Posterior cingulate gyrus (tissue), 11 donors: ENCODE measurements at places on chromosomes 7 and 10.

DNA sequence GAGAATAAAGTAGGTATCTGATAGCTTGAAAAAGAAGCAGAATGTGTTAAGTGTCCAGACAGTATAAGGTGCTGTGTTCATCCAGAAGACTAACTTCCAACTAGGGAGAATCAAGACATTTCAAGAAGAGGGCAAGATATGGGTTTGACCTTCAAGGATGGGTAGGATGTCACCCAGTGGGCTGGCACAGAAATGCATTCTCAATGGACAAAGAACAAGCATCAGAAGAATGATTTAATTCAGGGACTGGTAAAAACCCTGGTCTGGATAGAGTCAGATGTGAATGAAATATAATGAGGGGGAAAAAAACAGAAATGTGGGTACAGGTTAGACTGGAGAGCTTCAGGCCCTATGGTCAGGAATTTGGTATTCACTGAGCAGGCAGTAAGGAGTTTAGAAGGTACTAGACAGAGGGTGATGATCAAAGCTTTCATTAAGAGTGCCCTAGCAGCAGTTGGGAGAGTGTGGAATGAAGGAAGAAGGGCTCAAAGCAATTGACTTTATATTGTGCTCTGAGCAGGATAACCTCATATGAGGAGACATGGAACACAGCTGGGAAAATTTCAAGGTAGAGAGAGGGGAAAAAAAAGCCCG lies 180.7 kb upstream of the ANK3 start:
- no peak for DNase-seq

- no peak for DNase-seq
These were observed 31.1 kb upstream of the TOMM7 start for GRCh38 chr7:22853674-22854157.

DNA sequence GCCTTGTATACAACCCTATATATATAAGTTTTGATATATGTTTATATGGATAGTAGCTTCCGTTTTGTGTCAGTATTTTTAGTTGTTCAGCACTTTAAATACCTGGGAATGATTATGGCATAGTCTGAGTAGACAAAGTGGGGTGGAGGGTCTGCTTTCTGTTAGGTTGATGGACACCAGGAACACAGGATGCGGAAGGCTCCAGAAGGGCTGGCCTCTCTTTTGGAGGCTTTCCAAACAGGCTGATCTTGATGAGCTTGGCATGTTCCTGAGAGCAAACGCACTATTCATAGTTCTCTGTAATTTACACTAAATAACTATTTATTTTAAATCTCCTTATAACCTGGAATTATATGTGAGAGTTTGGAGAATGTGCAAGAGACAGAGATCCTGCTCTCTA lies 12.7 kb downstream of the AKR1E2 start:
- no peak for DNase-seq

DNA sequence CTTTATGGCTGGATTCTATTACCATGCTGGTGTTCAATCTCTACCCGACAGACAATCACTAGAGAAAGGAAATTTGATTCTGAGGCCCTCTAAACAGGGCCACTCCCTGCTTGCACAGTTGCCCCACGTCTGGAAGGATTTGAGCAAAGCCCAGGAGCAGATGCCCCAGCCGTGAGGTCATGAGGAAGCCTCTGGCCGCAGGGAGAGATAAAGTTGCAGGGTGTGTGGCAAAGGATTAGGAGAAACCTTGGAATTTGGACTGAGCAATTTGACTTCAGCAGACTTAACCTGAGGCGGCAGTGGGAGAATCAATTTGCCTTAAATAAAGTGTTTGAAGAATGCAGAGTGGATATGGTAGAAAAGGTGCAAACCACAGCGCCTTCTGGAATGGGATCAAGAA lies 40.2 kb upstream of the KLF6 start:
- DNase-seq: no peak

DNA sequence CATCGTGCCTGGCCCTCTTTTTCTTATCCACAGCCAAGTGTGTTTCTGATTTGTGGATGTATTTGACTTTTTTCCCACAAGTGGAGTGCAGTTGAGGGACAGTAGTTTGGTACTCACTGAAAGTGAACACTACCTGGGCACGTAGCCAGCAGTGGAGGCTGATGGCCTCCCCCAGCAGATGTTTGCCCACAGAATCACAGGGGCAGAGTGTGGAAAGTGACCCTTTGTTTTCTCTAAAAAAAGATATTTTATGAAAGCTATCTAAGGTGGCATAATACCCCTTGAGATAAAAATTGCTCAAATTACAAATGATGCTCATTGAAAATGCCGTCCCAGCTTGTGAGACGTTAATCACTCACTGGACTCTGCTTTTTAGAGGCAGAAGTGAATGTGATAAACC lies 29.1 kb downstream of the WDR37 start:
- peak; percentile 45 for DNase-seq

DNA sequence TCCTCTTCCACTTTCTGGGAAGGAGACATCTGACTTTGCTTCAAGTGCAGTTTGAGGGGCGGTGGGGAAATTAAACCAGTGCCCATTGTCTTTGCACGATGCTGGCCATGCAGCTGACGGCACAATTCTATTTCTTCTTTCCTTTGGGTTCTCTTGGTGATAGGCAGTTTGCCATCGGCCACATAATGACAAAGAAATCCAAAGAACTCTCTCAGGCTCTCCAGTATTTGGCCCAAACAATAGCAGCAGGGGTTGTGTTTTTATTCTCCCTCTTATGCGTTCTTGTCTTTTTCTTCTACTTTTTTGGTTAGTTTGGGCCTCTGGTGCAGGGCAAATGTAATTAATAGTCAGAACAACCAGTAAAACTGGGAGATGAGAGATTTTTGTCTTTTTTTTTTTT lies 147.0 kb downstream of the EMX2 start:
- DNase-seq: no peak

- DNase-seq: no peak
These were observed 227.7 kb upstream of the SEMA3E start for GRCh38 chr7:83876593-83876992.

- DNase-seq: no peak
These were observed 130.9 kb upstream of the ADCY1 start for GRCh38 chr7:45443263-45443662.

GRCh38 chr7:39451901-39452300 lies 114.3 kb upstream of the YAE1 start:
- DNase-seq: no peak

DNA sequence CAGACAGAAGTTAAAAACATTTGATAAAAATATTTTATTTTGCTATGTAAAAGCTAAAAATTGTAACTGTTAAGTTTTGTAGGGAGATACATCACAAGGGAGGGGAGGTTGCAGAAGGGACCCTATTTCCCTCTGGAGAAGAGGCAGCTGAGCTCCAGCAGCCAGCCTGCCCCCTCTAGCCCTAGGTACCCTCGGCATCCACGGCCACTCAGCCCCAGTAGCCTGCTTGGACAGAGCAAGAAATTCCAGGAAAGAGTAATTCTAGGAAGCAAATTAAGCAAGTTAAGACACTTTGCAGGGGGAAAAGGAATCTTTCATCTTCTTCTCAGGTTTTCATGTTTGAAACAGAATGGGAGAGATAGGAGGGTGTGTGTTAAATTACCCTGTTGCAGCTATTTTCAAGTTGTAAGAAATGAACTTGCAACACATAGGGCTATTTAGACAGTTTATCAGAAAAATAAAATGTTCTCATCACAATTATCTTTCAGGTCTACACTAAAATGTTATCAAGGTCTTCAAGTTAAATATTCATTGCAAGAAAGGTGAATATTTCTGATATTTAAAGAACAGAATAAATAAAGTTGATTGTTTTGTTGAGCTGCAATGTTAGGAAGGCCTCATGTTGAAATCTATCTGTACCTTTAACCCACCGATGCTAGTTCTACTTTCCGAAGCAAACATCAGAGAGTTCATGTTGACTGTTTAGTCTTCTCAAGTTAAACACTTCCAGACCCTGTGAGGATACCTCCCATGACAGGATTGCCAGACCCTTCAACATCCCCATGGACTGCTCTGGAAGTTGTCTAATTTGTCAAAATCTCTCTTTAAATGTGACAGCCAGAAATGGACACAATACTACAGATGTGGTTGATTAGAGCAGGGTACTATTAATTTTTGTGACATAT lies 5.5 kb downstream of the SGCE start:
- DNase-seq: no peak

- DNase-seq: no peak
These were observed 22.4 kb upstream of the CDC14C start for GRCh38 chr7:48901966-48902365.

- DNase-seq: no peak
These were observed 260.8 kb downstream of the DNAJB6 start for GRCh38 chr7:157597562-157597961.
